ENCODE measurements at places on chromosomes 3 and 15.

DNA sequence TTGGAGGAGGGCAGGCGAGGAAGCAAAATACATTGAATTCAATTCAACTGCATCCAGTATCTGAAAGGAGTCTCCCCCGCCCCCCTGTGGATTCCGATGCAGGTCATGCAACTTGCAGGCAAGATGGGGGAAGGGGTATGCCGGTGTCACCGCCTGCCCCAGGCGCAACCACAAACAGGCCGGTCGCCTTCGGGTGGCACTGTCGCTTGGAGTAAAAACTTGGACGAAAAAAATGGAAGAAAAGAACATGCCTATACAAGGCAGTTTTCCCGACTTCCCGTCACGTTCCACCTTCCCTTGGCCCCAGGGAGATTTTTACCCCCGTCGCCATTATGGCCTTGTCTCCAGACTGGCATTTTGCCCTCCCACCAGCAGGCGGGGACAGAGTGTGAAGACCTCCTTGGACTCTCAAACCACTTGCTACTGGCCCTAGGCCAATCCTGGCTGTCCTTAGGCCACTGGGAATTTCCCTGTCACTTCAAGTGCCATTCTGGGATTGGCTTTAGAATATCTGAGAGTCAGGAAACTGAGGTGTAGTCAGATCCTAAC is 1.6 kb upstream of the NTRK3 start:
- peak; percentile 85 for DNase-seq

- no peak for DNase-seq
Observed at GRCh38 chr3:29239376-29239775, 41.5 kb upstream of the RBMS3 start.

- DNase-seq, result no peak
Observed at GRCh38 chr3:30289324-30289723, 317.1 kb upstream of the TGFBR2 start.

DNA sequence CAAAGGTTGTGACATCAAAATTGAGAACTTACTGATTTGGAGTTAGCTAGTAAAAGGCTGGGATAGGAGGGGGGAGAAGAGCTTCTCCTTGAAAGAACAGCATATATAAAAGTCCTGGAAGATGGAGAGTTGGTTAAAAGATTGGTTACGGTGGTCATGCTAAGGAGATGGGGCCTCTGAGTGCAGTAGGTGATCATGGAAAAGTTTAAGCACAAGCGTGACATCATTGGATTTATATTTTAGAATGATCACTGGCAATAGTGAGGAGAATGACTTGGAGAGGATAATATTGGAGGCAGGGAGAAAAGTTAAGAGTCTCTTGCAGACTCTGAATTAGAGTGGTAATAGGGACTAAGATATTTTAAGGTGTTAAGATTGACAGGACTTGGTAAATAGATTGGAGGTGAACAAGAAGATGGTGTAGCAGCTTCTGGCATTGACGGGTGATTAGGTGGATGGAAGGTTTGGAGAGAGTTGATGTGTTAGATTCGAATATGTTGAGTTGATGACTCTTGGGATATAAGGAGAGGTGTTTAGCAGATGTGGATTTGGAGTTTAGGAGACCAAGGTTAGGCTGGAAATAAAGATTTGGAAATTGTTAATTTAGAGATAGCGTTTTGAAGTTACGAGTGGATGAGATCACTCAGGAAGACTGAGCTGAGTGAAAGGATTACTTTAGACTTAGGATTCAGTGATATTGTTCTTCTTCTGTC is 19.6 kb downstream of the PIAS1 start:
- no peak for DNase-seq

DNA sequence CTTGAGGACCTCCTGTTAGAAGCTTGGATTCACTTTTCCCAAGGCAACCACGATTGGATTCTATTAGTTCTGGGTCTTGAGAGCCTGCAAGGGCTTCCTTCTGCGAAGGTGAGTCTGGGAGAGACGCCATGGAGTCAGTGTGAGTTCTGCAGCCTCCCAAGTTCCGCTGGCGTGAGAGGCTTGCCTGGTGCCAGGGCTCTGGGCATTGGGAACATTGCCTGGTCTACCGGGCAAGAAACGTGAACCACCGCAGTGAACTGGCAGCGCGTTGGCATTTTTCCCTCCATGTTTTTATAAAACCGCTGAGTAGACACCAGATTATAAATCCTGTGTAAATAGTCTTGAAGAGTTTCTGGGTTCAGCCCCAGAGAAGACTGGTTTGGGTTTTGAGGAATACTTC is 160.9 kb downstream of the IGF1R start:
- DNase-seq, result no peak

DNA sequence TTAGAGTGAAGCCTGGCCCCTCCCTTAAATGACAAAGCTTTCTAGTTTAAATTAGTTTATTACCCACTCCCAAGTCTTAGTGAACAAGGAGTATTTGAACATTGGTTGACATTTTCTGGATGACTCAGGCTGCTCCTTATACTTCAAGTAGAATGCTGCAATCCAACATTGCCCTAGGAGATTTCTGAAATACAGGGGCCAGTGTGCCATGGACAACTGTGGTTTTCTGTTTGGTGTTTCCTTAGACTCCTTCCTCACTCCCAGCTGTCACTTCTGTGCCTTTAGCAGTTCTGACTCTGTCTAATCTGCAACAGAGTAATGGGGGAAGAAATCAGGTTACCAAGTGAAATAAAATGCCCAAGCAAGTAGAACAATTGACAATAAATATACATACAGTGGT is 116.1 kb upstream of the P2RY1 start:
- DNase-seq, result no peak

DNA sequence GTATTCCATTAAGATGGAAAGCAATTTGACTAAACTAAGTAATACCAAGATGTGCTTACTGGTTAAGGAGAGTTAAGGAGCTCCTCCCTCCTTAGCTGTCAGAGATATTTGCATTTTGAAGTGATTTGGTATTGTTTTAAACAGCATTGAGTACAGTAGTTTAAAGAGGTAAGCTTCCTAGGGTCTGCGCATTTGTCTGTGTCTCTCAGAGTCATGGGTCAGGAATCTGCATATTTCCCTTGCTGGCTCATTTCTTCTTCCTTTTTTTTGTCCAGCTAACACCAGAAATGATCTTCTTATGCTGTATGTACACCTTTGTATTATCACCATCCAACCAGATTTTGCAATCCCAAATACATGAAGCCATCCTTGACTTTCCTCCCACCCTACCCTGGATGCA is 163.0 kb upstream of the BFSP2 start:
- no peak for DNase-seq

DNA sequence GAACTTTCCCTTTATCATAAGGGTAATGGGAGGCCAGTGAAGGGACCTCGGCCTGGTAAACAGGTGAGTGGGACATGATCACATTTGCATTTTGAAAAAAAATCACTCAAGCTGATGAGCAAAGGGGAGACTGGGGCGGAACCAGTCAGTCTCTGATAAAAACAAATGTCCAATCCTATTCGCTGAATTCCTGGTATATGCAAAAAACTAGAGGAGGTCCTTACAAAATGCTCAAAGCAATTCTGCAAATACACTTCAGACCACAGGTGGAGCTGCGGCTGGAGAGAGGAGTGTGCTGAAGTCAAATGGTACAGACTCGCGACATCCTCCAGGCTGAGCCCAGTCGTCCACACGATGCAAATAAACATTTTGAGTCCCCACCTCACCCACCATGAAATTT is 166.7 kb downstream of the FOXP1 start:
- peak; percentile 57 for DNase-seq

- no peak for DNase-seq
Observed at GRCh38 chr3:154614601-154615000, 184.6 kb upstream of the GPR149 start.

DNA sequence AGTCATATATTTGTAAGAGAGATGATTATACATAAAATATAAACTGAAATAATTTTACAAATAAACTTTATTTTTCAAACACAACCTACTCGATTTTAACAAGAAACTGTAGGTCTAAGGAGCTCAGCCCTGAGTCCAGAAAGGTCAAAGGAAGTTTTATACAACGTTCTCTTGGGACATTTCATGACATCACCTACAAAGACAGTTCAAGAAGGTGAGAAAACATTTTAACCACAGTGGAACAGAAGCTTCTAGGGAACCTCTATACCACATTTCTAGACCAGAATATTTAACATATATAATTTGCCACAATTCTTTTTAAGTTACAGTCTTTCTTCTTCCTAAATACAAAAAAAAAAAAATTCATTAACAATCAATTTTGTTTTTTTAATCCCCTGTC is 40.1 kb downstream of the CBLB start:
- DNase-seq, result no peak

GRCh38 chr15:80570553-80570952 is 124.6 kb upstream of the ABHD17C start:
- DNase-seq, result no peak
